Hematopoietic multipotent progenitor cell treated with erythropoietin and hydrocortisone succinate and interleukin-3 and kit ligand, for 4 days (in vitro differentiated cells): ENCODE measurements at places on chromosomes 4 and X.

GRCh38 chrX:107626916-107627315 lies 1.4 kb upstream of the PRPS1 start:
- DNase-seq, result no peak

DNA sequence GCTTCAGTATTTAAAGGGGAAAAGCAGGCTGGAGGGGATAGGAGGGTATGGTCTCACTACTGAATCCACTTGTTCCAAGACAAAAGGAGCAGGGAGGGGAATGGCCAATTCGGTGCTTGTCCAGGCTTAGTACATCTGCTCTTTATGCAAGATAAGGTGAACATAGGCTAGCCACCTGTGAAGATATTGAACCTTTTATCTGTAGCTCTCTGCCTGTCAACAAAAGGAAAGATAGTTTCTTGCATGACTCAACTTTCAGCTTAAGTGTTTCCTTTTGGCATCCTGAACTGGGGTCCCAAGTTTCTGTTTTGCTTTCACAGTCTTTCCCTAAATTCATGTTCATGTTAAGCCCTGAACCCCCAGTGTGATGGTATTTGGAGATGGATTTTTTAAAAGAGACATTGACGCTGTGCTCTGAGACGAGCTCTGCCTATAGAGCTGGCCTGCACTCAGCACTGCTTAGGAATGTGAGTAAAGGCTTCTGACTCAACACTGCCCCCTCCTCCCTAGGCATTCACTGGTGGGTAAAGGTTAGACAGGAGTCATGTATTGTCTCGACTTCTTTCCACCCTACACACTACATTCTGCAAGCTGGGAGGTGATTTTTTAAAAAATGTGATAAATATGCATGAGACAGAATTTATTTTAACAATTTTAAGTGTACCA lies 28.2 kb downstream of the FAM149A start:
- DNase-seq, result peak; percentile 15

- DNase-seq, result peak; percentile 28
Measured at GRCh38 chrX:116204932-116205331, 34.4 kb downstream of the AGTR2 start.

DNA sequence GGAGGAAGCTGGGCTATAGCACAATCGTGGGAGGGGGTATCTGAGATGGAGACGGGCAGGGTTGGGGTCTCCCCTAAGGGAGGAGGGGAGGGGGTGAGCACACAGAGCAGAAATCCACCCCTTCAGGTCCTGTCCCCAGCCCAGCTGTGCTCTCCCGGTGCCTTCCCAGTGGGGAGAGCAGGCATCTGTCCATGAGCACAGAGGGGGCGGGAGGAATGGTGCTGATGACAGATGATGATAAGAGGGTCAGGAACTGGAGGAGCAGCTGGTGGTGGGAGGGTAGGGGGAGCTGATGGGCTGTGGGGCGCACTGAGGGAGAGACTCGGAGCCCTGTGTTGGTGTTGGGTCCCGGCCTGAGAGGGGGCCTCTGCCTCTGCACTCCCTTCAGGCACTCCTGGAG lies 8.6 kb downstream of the ATP2B3 start:
- no peak for DNase-seq

- no peak for DNase-seq
Measured at GRCh38 chr4:38925492-38926413, 58.1 kb downstream of the FAM114A1 start.

DNA sequence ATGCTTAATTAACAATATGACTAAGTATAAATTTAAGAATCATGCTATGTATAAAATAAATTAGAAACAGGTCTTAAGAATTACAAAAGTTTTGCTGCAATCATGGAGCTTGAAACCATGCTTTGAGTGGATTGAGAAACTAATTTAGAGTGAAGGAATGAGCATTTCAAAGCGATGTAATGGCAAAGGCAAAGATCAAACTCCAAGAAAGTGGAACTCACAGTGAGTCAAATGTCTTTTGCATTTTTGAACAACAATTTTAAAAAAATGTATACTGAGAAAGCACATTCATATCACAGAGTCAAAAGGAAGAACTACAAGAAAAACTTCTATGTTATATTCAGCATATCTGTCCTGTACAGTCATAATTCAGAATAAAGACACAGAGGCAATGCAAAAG lies 6.6 kb downstream of the GPRIN3 start:
- DNase-seq, result no peak

- no peak for DNase-seq
Measured at GRCh38 chrX:153780678-153781427, at the start of gene SRPK3. Gene SRPK3 (plus strand): TSS chrX:153781041. CDS start chrX:153781087, 46 bp downstream.

DNA sequence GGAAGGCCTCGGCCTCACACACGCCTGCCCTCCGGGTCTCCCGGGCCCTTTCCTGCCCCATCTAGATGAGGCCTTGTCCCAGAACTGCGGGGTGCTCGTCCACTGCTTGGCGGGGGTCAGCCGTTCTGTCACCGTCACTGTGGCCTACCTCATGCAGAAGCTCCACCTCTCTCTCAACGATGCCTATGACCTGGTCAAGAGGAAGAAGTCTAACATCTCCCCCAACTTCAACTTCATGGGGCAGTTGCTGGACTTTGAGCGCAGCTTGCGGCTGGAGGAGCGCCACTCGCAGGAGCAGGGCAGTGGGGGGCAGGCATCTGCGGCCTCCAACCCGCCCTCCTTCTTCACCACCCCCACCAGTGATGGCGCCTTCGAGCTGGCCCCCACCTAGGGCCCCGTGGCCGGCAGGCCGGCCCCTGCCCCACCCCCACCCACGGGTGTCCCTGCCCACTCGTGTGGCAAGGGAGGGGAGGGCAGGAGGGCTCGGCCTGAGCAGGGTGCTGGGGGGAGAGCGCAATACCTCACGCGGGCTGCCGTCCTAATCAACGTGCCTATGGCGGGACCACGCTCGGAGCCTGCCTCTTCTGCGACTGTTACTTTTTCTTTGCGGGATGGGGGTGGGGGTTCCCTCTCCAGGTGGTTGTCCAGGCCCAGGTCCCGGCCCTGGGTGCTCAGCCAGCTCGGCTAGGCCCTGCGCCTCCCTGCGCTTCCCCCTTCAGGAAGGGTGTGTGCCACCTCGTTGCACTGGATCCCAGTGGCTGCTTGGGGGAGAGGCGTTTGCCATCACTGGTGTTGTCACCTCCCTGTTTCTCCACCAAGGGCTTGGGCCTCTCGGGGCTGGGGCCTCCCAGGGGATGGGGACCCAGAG lies 3.1 kb downstream of the DUSP9 start:
- no peak for DNase-seq

GRCh38 chr4:117965622-117966021 lies 68.7 kb upstream of the NDST3 start:
- no peak for DNase-seq

DNA sequence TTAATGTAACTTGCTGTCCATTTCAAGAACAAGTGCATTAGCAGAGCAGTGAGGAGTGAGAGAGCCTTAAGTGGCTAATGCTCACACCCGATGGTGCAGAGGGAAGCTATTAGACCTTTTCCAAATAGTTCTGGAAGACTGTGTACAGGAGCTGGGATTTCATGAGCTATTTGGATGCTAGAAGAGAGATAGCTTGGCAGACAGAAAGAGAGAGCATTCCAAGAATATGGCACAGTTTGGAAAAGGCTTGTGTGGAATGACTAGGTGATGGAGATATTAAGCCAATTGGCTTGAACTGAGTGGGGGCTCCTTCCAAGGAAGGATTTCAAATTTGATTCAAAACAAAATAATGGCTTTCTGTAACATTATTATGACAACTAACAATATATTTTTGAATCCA lies 1097.2 kb upstream of the TENM3 start:
- DNase-seq, result no peak

- no peak for DNase-seq
Measured at GRCh38 chr4:52106191-52106590, 55.1 kb downstream of the SPATA18 start.

DNA sequence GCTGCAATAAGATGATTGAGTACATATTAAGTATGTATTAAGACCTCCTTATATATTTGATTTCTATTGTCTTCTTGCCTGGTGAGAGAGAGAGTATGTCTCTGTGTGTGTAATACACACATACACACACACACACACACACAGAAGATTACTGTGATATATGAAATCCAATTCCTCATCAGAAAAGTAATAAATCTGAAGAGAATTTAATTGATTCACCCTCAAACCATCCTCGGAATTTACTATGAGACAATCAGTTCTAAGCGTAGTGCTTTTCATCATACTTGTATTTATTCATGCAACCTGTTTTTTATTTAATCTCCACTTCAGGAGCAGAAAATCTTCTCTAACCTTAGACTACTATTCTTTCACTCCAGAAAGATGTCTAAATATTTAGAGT lies 62.3 kb upstream of the TLL1 start:
- DNase-seq, result no peak

DNA sequence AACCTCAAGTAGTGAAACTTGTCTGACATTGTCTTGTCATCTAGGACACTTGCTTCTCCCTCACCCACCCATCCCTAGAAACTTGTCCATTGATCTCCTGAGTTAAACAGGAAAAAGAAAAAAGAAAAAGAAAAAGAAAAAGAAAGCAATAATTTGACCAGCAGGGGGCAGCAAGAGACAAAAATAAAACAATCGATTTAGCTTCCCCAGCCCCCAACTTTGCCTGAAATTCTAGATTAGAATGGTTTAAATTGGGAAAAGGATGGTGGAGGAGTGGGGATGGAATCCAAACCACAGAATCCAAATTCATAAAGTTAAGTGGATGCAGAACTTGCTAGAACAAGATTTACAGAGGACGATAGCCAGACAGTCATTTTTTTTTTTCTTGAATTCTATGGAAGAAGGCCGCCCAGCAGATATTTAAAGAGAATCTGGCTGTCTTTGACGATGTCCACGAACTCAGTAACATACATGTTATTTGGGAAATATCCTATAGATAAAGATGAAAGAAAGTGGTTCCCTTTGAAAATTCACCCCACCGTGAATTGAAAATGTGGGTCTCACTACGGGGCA lies 282.9 kb downstream of the USP46 start:
- DNase-seq, result peak; percentile 77
